ENCODE measurements at places on chromosomes 2 and 18.
A peak's percentile ranks its signal among the peaks of the same experiment; 100 is the strongest.

DNA sequence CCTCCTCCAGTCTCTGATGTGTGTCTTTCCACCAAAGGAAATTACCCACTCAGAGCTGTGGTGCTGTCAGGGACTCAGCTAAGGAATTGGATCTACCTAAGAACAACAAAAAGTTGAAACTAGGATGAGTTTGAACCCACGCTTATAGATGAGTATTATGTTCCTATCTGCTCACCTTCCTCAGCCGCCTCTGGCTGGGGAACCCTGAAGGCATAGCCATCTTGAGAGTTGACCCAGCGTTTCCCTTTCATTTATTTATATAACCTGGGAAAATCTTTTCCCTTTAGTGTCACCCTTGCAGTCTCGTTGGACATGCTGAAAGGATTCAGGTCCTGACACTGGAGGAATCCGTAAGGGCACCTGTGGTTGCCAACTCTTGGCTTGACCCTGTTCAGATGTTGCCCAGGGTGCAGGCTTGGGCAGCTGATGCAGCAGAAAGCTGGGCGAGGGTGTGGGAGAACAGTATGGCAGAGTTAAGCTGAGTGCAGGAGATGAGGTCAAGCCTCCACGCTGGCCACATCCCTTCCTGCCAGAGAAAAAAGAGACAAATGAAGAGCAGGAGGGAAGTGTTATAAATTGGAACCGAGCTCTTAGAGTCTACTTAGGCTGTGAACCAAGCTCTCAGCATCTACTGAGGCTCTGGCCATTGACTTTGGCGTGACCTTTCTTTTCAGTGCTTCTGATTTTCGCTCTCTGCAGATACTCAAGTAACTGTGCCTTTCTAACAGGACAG is 1.9 kb downstream of the CDH20 start:
- DNase-seq, result no peak

GRCh38 chr2:214695789-214696188 is 113.7 kb downstream of the BARD1 start:
- no peak for DNase-seq

DNA sequence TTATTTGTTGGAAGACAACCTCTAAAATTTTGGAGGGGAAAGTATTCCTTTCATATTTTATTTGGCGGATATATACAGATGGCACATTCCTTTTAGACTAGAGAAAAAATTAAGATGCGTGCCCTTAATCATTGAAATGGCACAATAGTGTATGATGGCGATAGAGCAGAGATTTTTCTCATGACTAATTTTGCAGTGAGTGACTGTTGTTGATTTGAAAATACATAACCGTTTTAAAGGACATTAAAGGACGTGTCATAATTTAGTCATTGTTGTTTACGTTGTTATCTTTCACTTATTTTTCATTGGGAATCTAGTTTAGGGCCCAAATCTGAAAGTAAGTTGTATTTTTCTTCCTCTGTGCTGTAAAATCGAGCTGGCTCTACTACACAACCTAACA is 61.7 kb downstream of the CERS6 start:
- no peak for DNase-seq

DNA sequence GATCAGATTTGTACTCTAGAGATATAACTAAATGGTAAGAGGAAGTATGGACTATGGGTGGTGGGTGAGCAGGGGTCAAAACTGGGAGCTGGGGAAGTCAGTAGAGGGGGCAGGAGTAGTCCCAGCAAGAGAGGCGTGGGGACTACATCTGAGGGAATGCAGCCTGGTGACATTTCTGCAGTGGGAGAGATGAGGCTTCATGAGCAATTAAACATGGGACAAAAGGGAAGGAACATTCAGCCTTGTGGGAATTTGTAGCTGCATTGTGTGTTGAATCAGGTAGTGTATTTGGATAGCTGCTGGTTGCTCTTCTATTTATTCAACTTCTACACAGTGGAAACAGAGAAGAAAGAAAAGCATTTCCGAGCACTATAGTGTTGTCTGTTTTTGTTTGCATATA is 3.6 kb downstream of the CNOT11 start:
- no peak for DNase-seq

DNA sequence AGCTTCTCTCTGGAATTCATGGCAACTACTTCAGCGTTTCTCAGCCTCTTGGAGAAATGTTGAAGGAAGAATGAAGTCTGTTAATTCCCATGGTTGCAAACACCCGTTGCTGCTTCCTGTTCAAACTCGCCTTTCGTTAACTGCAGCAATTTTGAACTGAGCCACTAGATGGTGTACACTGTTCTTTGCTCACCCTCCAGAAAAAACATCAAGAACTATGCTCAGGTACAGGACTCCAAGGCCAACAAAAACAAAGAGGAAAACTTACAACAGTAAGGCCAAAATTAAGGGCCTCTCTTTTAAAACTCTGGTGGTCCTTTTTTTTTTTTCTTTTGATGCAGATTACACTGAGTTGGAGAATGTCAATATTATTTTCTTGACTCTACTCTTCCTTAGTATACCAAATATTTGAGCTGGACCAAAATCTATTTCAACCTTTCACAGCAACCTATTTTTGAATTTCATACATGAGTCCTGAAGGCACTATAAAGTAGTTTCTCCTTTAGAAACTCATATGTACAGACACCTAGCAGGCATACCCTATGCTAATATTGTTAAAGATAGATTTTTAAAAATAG is 58.2 kb downstream of the KLHL14 start:
- DNase-seq, result peak; percentile 59

- DNase-seq, result no peak
Measured at GRCh38 chr2:168090366-168091135, 156.8 kb downstream of the STK39 start.

DNA sequence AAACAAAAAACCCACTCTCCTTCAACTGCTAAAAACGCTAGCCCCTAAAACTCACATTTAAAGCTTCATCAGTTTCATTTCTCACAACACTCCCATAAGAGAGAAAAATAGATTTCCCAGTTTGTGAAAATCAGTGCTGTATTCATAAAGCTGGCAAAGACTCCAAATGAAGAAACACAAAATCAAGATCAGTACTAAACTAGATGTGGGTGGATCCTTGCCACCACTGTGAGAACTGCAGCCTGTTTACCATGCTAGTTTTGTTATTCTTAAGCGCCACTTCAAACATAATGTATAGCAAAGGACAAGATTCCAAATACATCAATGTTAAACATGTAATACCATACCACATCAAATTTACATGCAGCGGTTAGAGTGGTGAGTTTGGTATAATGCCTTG is 104.5 kb upstream of the CCDC150 start:
- DNase-seq, result no peak

DNA sequence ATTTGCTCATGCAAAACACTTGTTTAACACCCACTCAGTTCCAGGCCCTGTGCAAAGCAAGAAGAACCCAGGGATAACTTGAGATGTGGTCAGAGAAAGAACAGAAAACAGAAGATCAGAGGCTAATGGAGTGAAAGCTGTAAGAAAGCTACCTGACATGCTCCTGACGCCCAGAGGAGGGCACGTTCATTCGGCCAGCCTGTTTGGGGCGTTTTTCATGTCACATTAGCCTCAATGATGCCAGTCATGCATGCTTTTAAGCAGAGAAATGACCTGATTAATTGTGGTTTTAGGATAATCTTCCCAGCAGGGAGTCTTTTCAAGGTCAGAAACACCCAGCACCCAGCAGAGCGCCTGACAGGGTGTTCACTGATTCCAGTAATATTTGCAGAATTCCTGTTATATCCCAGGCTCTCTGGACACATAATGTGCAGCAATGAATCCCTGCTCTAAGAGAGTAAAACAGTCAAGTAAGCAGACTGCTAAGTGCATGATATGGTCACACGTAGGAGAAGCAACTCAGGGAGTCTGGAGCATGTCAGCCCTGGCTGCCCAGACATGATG is 320.0 kb downstream of the LRATD1 start:
- DNase-seq, result no peak

- DNase-seq, result no peak
Measured at GRCh38 chr18:59748628-59749360, 51.6 kb upstream of the CCBE1 start.

- no peak for DNase-seq
Measured at GRCh38 chr2:120013597-120014223, 833 bp downstream of the EPB41L5 start.

DNA sequence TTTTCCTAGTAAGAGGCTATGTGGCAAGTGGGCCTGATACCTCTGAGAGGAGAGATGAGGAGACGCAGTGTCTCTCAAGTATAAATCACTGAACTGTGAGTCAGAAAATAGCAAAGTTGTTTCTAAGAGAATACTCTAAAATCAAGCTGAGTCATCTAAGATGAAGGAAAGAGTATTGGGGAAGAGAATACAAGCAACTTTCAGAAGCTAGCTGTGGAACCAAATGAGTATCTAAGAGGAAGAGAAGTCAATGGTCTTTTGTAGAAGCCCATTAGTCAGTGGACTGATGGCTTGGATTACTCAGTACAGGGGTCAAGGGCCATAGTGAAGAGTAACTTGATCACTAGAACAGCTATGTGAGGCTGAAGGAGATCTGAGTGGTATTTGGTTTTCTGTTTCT is 2.7 kb upstream of the DCC start:
- no peak for DNase-seq

DNA sequence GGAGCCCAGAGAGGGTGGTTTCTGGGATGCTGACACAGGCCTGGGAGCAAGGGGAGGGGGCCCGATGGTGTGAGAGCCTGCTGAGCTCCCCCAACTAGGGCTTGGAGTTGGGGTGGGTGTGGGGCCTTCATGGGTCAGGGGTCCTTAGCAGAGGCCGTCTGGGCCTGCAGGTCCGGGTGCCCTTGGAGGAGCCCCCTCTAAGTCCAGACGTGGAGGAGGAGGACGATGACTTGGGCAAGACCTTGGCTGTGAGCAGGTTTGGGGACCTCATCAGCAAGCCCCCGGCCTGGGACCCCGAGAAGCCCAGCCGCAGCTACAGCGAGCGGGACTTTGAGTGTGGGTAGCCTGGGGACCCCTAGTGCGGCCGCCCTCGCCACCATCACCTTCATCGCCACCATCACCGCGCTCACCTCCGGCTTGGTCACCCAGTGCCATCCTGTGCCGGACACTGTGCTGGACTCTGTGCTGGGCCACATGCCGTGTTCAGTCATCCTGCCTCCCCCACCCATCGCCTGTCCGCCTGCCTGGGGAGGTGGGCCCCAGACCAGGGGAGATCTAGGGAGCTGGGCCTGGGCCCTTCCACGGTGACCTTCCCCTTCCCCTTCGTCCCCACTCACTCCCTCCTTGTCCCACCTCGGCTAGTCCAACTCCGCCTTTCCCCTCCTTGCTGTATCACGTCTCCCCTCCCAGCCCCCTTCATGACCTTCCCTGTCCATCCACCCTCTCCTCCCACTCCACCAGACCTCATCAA is 980 bp downstream of the SLC4A3 start:
- no peak for DNase-seq

GRCh38 chr2:118084491-118085089 is 3.7 kb upstream of the INSIG2 start:
- DNase-seq, result no peak

- peak; percentile 51 for DNase-seq
Measured at GRCh38 chr2:98730053-98730706, 752 bp downstream of the MGAT4A start.

DNA sequence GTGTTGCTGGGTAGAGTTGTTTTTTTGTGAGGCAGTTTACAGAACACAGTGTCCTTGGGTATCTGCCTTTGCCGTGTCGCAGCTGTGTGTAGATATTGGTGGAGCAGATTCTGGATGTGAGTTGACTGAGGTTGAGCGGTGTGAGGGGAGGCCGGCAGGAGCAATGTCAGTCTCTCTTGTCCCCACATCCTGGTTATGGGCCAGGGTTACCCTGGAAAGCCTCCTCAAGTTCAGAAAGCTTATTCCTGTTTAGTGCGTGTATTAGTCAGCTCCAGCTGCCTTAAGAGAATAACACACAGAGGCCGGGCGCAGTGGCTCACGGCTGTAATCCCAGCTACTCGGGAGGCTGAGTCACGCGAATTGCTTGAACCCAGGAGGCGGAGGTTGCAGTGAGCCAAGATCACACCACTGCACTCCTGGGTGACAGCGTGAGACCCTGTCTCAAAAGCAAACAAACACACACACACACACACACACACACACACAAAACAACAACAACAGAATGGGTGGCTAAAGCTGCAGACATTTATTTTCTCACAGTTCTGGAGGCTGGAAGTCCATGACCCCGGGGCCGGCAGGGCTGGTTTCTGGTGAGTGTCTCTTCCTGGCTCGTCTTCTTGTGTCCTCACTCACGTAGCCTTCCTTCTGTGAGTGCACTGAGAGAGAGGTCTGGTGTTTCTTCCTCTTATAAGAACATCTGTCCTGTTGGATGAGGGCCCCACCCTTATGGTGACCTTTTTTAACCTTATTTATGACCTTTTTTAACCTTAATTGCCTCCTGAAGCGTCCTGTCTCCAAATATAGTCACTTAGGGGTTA is 5.1 kb downstream of the NCK2 start:
- peak; percentile 59 for DNase-seq

GRCh38 chr2:206558492-206558891 is 83.8 kb upstream of the FAM237A start:
- no peak for DNase-seq

DNA sequence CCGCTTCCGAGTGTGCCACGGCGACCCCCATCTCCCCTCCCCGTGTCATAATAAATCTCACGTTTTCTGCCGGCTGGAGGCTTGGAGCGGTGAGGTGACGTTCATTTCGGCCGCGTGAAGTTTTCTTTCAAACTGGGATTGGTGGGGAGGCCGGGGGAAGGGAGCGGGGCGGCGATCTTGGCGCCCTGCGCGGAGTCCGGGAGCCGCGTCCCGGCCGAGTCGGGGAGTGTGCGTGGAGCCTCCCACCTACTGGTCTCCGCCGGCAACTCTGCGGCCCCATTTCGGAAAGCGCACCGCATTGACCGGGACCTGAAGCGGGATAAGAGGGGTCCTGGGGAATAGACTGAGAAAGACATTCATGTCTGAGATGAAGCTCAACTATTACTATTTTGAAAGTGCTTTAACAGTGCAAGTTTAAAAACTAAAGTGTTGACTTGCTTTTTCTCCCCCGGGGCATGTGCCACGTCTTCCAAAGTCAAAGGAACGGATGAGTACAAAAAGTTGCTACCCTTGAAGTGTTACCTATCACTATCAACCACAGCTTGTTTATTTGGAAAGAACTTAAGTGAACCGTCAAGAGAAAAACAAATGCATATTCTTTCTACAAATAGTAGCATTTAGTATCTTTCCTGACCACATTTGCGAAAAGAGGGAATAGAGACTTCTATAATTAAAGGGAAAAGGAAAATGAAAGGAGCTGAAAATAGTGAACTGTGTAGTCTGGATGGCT is 818 bp upstream of the IKZF2 start:
- no peak for DNase-seq

- no peak for DNase-seq
Measured at GRCh38 chr18:3653851-3654441, 204.0 kb downstream of the TGIF1 start.

DNA sequence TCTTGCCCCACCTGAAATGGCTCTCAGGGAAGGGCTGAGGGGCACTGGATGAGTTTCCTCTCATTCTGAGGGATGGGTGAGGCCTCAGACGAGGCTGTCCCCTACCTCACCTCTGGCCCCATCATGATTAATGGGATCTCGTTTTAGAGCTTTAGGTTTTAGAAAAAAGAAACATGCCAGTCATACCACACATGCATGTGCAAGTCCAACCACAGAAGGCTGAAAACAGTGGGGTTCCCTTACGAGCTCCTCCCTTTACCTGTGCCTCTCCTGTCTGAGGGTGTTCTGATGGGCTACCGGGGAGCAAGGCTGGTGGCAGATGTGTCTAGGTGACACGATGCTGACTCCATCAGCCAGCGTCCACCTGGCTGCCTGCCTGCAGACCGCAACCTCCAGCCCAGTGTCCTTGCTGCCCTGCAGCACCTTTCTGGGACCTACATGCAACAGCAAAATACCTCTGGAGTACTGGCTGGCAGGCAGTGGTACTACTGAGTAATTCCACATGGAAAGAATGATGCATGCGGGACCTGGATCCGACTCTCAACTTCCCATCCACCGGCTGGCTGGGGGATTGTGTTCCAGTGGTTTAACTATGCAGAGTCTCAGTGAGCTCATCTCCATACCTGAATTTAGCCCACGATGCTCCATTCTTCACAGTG is 9.1 kb upstream of the LYPD6B start:
- DNase-seq, result no peak
